ENCODE measurements at places on chromosomes 12 and 14. TPM values are rescaled to one million over a fixed set of nuclear protein-coding genes. Genes with fewer than 3 reads are reported as not detected.

Gene AMN
- not detected for total RNA-seq

Gene CLEC2A
- not detected for total RNA-seq

Gene TTC6
- 0.14 TPM for total RNA-seq

Gene RNASE7
- total RNA-seq, result not detected

Gene METTL1
- 12.7 TPM for total RNA-seq

Gene BCL2L14
- not detected for total RNA-seq

Gene APOF
- not detected for total RNA-seq

Gene AKAP3
- total RNA-seq, result 3.5 TPM

Gene P3H3
- 83.3 TPM for total RNA-seq

Gene VRTN
- total RNA-seq, result not detected

Gene RILPL2
- total RNA-seq, result 4.2 TPM

Gene BDKRB2
- total RNA-seq, result 85.5 TPM

Gene POU6F1
- 9.6 TPM for total RNA-seq

Gene SMCO2
- 0.22 TPM for total RNA-seq

Gene MYF6
- total RNA-seq, result not detected

Gene AKAP6
- total RNA-seq, result 4.7 TPM

Gene CCDC177
- not detected for total RNA-seq

Gene ISM2
- 0.29 TPM for total RNA-seq

Gene FAM222A
- total RNA-seq, result 1.3 TPM

Gene PRB2
- not detected for total RNA-seq

Gene CBLN3
- total RNA-seq, result 5.0 TPM

Gene CCDC196
- total RNA-seq, result not detected

Gene INSM2
- total RNA-seq, result not detected

Gene TCL1A
- total RNA-seq, result not detected

Gene PLEKHG7
- not detected for total RNA-seq

Gene PRPH
- total RNA-seq, result not detected

All from placental pericyte (primary cell).